ENCODE measurements at places on chromosomes 11 and 22.

- no peak for DNase-seq
These were observed 152.4 kb upstream of the TTC12 start for GRCh38 chr11:113161711-113162591.

- no peak for DNase-seq
These were observed 463.3 kb downstream of the BRD1 start for GRCh38 chr22:49364398-49364797.

DNA sequence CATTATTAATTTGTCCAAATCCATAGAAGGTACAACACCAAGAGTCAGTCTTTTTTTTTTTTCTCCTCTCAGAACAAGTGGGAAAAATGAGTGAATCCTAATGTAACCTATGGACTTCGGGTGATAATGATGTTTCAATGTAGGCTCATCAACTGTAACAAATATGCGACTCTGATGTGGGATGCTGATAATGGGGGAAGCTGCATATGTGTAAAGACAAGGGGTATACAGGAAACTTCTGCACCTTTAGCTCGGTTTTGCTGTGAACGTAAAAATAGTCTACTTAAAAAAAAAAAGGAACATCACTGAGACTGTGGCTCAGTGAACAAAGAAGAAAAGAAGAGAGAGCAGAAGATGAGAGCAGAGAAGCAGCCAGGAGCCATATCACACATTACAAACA is 78.3 kb upstream of the ARHGAP32 start:
- DNase-seq, result no peak

- no peak for DNase-seq
These were observed 4.8 kb upstream of the APOBEC3H start for GRCh38 chr22:39092111-39092862.

DNA sequence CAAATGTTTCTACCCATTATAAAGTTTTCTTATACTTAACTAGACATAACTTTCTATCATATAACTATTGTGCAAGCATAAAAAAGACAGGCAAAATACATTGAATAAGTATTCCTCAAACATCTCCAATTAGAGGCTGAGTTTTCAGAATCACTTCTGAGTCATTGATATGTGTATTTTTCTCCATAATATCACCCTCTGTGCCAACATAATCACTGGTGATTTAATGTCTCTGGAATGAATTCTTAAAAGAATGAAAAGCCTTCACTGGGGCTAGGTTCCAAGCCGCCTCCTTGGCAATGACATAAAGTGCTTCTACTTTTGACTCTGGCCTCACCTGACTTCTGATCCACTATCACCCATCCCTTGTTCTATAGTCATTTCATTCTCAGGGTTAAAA is 197.0 kb upstream of the E2F8 start:
- DNase-seq, result no peak

DNA sequence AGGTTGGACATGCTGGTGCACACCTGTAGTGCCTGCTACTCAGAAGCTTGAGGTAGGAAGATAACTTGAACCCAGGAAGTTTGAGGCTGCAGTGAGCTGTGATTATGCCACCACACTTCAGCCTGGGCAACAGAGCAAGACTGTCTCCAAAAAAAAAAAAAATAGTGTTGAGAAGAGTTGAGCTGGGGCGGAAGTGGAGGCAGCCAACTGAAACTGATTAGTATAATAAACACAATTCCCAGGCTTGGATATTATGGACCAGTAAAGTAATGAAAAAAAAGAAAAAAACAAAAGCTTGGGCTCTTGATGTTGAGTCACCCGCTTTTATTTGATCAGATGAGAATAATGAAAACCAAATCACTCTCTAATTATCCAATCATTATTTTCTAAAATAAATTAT is 21.0 kb downstream of the LDLRAD3 start:
- DNase-seq, result no peak

GRCh38 chr11:114280696-114281095 is 15.5 kb upstream of the NNMT start:
- DNase-seq, result peak; percentile 13

GRCh38 chr22:27874185-27874584 is 44.9 kb downstream of the PITPNB start:
- DNase-seq, result no peak

- no peak for DNase-seq
These were observed 13.8 kb downstream of the GAB2 start for GRCh38 chr11:78403781-78404180.

DNA sequence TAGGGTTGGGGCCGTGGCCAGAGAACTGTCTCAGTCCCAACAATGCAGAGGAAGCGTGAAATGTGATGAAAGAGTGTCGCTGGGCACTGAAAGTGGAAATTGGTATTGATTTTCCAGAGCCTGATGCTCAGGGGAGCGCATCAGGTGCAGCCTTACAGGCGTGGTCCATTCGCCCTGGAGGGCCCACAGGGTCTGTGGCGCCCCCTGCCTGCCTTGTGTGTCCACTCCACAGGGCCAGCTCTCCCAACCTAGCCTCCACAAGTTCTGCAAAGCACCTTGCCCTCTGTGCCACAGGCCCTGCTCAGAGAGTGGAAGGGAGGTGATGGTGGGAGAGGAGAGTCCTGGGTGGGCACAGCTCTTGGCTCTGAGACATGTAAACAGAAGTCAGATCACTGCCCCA is 54.9 kb upstream of the LMO1 start:
- DNase-seq, result no peak

GRCh38 chr11:417652-418342 is 3.0 kb upstream of the SIGIRR start:
- no peak for DNase-seq

GRCh38 chr11:45037434-45038005 is 86.8 kb upstream of the TP53I11 start:
- no peak for DNase-seq

DNA sequence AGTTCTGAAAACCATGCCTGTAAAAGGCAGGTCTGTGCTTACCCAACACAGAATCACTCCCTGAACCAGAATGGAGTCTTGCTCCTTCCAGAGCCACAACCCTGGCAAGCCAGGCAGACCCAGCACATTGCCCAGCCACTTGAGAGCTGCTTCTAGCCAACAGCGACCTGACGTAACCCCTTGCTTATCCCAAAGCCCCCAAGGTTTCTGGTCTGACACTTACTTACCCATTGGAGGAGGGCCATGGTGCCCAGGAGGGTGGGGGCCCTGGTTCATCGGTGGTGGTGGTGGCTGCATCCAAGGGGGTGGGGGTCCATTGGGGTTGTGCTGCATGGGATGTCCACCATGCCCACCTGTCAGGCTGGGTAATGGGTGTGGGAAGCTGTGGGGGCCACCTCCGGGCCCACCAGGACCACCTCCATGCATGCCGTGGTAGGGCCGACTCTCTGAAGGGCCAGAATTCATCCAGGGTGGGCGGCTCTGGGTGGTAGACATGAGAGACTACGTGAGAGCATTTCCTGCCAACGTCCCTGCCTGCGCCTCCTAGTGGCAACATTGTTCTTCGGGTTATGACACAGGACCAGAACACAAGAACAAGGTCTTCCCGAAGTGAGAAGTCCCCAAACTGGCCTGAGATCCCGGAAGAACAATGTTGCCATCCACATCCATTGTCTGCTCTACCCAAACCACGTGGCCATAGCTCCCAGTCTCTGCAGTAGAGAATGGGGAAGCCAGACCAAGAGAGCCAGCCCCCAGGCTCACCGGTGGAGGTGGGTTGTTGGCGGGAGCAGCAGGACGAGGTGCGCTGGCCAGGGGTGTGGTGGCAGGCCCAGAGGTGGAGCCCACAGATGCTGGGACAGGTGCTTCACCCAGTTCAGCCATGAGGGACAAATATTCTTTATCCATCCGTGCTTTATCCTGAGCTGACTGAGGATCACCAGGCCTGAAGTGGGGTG is 7.8 kb upstream of the PYGM start:
- peak; percentile 83 for DNase-seq

Data from activated CD4-positive, alpha-beta T cell treated with anti-CD3 and anti-CD28 coated beads, Interleukin-2, amount 50 U/mL, for 1 hour (primary cell).